ENCODE measurements at places on chromosomes 5 and 9. TPM values are rescaled to one million over a fixed set of nuclear protein-coding genes. Genes with fewer than 3 reads are reported as not detected.

The ANGPTL2 gene
- not detected for total RNA-seq

The DMGDH gene
- not detected for total RNA-seq

The JAKMIP2 gene
- 1.1 TPM for total RNA-seq

The F2RL2 gene
- not detected for total RNA-seq

The TMEM171 gene
- total RNA-seq, result not detected

The PLCXD3 gene
- not detected for total RNA-seq

The CKMT2 gene
- not detected for total RNA-seq

The DIRAS2 gene
- not detected for total RNA-seq

The BHMT2 gene
- not detected for total RNA-seq

The COL23A1 gene
- total RNA-seq, result not detected

The BARX1 gene
- 0.21 TPM for total RNA-seq

The TRIM7 gene
- total RNA-seq, result 1.5 TPM

The WDR38 gene
- not detected for total RNA-seq

The GMCL2 gene
- not detected for total RNA-seq

The SWI5 gene
- total RNA-seq, result 13.3 TPM

The SMIM33 gene
- total RNA-seq, result 0.39 TPM

The TIMD4 gene
- total RNA-seq, result 27.3 TPM

The ZNF622 gene
- total RNA-seq, result 54.4 TPM

The NR4A3 gene
- total RNA-seq, result 69.5 TPM

The ABCA2 gene
- 25.7 TPM for total RNA-seq

The POU5F2 gene
- total RNA-seq, result 1.6 TPM

The UBQLN1 gene
- 142 TPM for total RNA-seq

The EIF4EBP3 gene
- 16.1 TPM for total RNA-seq

The GRM6 gene
- not detected for total RNA-seq

The GHR gene
- not detected for total RNA-seq

The IFNA21 gene
- total RNA-seq, result not detected

The MED10 gene
- total RNA-seq, result 60.2 TPM

The EIF4E1B gene
- total RNA-seq, result not detected
